ENCODE measurements at places on chromosomes 11 and 22.

GRCh38 chr22:46537946-46538813, 760 bp upstream of the CELSR1 start:
- DNase-seq: peak; percentile 71

- DNase-seq: no peak
These were observed 2.9 kb upstream of the LRRC32 start for GRCh38 chr11:76673176-76674142.

DNA sequence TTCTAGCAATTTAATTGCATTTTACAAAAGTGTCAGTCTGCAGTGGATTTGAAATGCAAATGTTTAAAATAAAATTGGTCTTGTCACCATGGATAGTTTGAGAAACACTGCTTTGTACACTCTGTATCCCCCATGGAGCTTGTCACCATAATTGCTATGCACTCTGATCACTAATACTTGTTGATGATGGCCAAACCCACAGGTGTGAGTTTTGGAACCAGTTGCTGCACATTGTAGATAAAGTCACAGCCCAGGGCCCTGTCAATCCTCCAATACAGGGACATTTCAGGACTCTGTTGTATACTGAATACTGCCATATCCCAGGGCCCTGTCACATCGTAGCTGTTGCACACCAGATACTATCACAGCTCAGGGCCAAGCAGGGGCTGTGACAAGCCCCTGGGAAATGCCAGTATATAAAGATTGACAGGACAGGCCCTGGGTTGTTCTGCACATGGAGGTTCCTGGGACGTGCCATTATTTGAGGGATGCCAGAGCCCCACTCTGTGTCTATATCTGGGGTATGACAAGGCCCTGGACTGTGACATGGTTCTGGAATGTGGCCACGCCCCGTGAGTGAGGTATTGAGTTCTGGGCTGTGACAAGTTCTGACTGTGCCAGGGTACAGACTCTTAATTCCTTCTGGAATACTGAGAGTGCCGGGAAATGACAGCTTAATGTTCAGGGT, 27.9 kb upstream of the SMPD1 start:
- no peak for DNase-seq

DNA sequence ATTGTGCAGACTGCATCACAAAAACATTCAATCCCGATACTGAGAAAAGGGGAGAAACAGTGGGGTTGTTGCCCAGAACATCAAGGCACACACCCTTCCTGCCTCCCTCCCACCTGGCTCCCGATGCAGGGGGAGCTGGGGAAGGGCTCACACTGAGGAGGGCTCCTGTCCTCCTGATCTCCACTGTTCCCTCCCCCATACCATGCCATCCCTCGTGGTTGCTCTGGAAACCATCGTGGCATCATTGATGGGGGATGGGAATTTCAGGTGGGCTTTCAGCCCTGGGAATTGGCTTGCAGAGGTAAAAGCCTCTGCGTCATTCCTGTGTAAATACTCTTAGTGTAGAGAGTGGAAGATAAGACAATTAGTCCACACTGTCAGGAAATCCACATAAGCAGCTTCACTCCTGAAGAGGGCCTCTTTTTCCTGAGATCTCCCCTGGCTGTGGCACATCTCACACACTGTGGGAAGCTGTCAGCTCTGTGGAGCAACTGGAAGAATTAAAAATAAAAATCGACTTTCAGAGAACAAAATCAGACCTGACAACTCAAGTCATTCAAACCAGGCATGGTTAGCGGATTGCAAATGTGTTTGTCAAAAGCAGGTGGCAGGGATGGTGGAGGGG, 176.0 kb downstream of the CHST1 start:
- DNase-seq: no peak

- DNase-seq: peak; percentile 70
These were observed 1.5 kb downstream of the CASTOR1 start for GRCh38 chr22:30287648-30288418.

- DNase-seq: peak; percentile 44
These were observed 52.9 kb downstream of the UVRAG start for GRCh38 chr11:75867778-75868374.

DNA sequence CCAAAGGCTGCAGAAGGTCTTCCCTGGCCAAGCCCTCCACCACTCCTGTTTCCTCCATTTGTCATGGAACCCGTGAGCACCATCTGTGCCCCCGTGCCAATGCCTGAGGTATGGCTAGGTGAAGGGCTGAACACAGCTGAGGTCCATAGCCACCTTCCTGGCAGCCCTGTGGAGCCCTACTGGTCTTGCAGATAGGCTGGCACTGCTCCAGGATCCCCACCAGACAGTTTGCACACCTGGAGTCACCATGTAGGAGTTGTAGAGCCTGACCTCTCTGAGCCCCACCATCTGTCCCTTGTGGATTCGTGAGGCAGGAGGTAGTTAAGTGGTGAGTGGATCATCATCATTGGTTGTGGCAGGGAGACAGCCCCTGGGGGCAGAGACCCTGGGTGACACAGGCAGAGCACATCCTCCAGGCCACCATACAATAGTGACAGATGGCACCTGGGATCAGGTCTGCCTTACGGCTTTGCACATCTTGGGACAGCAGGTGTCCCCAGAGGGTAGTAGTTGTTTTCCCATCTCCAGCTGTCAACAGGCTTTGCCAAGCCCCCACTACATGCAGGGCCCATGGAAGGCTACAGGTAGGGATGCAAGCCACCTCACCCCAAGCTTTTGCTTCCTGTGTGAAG, 52.5 kb upstream of the SUSD2 start:
- DNase-seq: no peak

GRCh38 chr11:15199693-15200092, 85.0 kb downstream of the INSC start:
- DNase-seq: no peak

- DNase-seq: no peak
These were observed 181.5 kb upstream of the SORL1-AS1 start for GRCh38 chr11:121634273-121634672.

DNA sequence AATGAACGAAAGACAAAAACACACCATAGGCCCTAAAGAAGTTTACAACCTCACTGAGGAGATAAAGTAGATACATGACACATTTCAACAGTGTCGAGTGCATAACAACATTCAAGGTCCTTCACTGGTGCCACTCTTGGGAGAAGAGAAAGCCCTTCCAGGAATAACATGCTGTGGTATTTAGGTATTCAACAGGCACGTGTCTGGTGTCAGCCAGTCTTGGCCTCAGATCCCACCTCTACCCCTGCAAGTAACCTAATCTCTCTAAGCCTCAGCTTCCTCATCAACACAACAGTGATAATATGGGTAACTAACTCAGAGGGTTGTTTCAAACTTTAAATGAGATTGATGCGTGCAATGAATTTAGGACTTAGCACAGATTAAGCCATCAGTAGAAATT, 235.0 kb upstream of the ZC3H12C start:
- no peak for DNase-seq

GRCh38 chr11:133706925-133707794, 138.2 kb downstream of the SPATA19 start:
- no peak for DNase-seq

- peak; percentile 53 for DNase-seq
These were observed 151.8 kb upstream of the TIMP3 start for GRCh38 chr22:32649515-32650200.

DNA sequence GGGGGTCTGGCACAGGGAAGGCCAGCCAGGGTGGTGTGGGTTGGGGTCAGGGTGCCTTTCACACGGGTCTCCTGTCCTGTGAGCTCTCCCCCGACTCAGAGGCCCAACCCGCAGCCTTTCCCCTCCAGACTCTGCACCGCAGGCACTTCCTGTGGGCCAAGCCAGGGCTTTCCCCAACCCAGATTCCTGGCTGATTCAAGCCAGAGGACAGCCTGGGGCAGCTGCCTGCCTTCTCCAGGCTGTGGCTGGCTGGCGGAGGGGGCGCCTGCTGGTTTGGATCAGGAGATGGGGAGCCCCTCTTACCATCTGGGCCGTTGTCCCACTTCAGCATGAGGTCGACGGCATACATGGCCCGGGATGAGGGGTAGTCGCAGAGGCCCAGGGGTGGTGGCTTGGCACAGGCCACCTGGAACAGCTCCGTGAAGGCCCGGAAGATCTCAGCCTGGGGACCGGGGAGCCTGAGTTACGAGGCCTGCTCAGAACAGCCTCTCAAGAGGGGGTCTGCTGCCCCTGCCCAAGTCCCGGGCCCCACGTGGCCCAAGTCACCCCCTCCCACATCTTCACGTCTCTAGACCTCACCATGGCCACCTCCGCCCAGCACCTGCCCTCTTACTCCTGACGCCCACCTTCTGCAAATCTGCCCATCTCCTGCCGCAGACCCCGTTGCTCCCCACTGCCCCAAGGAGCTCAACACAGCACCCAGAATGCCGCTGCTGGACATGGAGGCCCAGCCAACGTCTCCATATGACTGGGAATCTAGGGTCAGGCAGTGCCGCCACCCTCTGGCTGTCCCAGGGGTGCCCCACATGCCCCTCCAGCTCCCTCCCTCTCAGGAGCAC, 17.3 kb downstream of the TSPO start:
- DNase-seq: no peak

DNA sequence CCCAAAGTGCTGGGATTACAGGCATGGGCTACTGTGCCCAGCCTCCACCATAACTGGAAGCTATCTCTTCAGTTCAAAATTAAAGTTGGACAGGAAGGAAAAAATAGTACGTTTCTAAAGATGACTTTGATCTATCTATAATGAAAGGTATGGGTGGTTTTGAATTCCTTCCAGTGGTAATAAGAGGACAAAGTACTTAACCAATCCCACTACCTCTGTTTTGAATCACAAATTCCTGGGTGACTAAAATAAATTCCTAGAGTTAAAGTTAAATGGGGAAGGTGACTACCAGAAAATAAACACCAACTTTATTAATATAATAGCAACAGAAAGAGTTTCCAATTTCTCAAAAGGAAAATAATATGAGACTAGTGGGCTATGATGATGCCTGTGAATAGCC, 9.1 kb downstream of the PHF5A start:
- peak; percentile 10 for DNase-seq

DNA sequence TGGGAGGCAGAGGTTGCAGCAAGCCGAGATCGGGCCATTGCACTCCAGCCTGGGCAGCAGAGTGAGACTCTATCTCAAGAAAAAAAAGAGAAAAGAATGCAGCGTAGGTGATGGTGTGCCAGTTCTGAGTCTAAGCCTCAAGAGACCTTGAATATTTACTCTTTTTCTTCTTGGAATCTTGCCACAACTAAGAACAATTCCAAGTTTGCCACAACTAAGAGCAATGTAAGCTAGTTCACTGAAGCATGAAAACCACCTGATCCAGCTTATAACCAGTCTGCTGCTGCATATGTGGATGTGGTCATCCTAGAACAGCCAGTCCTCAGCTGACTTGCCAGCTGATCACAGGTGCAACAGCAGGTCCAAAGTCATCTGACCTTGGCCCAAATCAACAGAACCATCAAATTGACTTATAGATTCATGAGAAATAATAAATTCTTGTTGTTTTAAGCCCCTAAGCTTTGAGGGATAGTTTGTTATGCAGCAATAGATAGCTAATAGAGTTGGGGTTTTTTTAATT, 25.4 kb upstream of the SEZ6L start:
- DNase-seq: peak; percentile 23

- DNase-seq: no peak
These were observed 6.7 kb downstream of the GNAZ start for GRCh38 chr22:23076896-23077572.

- no peak for DNase-seq
These were observed 21.6 kb upstream of the ST14 start for GRCh38 chr11:130137999-130138398.

- no peak for DNase-seq
These were observed 1.0 kb downstream of the ST14 start for GRCh38 chr11:130160498-130161155.

GRCh38 chr11:95727620-95728019, 62.0 kb downstream of the FAM76B start:
- no peak for DNase-seq

- no peak for DNase-seq
These were observed 8.6 kb downstream of the ARAP1 start for GRCh38 chr11:72743321-72744221.

- no peak for DNase-seq
These were observed 41.5 kb downstream of the DHCR7 start for GRCh38 chr11:71406681-71407080.

DNA sequence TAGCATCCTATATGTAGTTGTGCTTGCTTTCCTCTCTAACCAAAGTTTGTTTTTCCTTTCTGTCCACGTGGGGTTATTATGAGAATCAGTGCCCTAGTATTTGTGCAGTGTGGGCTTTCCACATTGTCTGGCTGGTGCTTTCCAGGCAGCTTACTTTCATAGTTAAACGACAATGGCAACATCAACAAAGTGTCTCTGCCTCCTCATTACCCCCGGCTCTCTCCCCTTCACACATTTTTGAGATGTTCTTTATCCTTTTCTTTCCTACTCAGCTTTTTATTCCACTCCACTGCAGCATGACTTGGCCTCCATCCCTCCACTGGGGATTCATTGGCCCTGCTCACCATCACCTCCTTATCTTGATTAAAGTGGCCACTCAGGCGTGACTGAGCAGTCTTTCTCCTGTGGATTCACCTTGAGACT, 19.1 kb downstream of the SPECC1L start:
- no peak for DNase-seq

DNA sequence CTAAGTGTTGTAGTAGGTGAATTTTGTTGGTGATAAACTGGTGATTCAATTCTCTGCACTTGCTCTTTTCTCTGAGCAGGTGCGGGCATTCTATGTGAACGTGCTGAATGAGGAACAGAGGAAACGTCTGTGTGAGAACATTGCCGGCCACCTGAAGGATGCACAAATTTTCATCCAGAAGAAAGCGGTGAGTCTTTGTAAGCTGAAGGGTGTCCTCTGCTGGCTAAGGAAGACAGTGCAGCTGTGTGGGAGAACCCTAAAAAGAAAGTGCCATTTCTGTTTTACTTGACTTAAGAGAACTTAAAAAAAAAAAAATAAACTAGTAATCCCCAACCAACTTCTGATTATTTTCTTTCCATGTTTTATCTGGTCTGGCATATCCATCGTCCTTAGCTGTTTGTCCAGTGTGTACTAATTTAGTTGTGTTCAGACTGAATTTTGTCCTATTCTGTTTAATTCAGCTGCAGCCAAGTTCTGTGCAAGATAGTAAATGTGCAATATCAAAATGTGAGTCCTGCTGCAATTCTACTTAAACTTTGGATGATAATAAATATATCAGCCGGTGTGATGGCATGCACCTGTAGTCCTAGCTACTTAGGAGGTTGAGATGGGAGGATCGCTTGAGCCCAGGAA, 29.6 kb downstream of the CAT start:
- DNase-seq: peak; percentile 59

GRCh38 chr22:37137903-37138665, 11.6 kb downstream of the IL2RB start:
- DNase-seq: no peak

- no peak for DNase-seq
These were observed 1.7 kb upstream of the CBX6 start for GRCh38 chr22:38873469-38874411.

Data from SW480 (cell line).